ENCODE measurements at places on chromosomes 11 and 22. TPM values are rescaled to one million over a fixed set of nuclear protein-coding genes. Genes with fewer than 3 reads are reported as not detected.

GRCh38 chr11:32566517-32566916 is 17.1 kb upstream of the EIF3M start:
- no peak for DNase-seq

- DNase-seq, result no peak
Measured at GRCh38 chr11:70176940-70177689, 26.0 kb upstream of the FADD start.

- DNase-seq, result no peak
Measured at GRCh38 chr11:130260080-130260627, 54.6 kb downstream of the ZBTB44 start.

DNA sequence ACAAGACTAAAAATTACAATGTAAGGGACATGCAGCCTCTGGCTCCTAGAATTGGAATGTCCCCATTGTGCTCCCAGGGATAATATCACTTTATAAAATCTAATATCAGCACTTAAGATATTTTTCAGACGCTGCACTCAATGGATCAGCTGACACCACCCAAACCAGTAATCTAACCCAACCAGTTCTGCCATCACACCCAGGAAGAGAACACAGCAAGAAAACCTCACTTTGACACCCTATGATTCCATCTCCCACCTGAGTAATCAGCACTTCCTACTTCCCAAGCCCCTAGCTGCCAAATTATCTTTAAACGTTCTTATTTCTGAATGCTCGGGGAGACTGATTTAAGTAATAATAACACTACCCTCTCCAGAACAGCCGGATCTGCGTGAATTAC is 2.6 kb downstream of the CASP4 start:
- no peak for DNase-seq

DNA sequence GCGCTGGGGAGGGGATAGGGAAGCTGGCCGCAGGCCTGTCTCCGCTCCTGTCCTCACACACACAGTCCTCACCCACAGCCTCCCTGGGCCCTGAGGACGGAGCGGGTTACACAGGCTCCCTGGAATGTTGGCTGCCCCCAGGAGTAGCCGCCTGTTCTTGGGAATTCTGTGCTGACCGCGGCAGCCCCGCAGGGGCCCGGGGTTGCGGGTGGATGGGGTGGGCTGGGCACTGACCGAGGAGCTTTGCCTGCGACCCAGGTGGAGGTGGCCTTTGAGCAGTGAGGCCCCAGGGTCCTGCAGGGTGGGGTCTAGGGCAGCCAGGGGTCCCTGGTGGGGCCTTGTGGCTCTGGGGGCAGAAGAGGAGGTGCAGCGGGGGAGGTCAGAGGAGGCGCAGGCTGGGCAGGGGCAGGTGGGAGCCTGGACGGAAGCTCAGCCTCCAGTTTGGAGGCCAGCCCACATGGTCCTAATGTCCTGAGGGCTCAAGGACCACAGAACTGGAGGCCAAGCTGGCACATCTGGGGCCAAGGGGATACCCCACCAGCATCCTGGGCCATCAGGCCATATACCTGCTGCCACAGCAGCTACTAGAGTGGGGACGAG is 6.6 kb upstream of the MRGPRG start:
- DNase-seq, result no peak

GRCh38 chr11:76347466-76347865 is 33.5 kb downstream of the THAP12 start:
- DNase-seq, result no peak

- DNase-seq, result no peak
Measured at GRCh38 chr11:75663808-75664207, 5.0 kb downstream of the MAP6 start.

DNA sequence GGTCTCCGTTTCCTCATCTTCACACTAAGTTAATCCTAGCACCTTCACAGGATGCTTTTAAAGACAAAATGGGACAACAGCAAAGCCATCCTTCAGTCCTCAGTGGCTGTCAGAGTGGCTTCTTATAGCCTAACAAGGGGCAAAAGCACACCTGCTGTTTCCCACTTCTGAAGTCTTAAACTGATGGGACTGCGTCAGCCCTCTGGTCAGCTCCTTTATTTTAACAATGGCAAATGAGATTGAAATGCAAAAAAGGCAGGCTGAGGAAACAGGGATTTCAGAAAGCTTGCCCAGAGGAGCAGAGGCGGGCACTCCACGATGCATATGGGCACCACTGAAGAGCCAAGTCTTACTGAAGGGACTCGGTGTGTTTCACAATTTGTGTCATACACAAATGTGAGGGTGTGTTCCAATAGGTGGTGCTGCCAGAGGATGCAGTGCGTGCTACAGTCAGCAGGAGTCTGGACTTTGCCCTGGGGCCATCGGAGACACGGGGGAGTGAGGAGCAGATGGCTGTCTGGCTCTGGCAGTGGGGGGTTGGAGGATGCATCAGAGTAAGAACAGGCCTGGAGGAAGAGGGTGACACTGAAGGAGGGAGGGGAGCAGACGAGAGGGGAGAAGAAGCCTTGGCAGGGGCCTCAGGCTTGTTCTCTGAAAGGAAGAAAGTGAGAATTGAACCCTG is 47.3 kb downstream of the TENM4 start:
- DNase-seq, result no peak

GRCh38 chr11:47948137-47948536 is 32.2 kb upstream of the PTPRJ start:
- DNase-seq, result no peak

DNA sequence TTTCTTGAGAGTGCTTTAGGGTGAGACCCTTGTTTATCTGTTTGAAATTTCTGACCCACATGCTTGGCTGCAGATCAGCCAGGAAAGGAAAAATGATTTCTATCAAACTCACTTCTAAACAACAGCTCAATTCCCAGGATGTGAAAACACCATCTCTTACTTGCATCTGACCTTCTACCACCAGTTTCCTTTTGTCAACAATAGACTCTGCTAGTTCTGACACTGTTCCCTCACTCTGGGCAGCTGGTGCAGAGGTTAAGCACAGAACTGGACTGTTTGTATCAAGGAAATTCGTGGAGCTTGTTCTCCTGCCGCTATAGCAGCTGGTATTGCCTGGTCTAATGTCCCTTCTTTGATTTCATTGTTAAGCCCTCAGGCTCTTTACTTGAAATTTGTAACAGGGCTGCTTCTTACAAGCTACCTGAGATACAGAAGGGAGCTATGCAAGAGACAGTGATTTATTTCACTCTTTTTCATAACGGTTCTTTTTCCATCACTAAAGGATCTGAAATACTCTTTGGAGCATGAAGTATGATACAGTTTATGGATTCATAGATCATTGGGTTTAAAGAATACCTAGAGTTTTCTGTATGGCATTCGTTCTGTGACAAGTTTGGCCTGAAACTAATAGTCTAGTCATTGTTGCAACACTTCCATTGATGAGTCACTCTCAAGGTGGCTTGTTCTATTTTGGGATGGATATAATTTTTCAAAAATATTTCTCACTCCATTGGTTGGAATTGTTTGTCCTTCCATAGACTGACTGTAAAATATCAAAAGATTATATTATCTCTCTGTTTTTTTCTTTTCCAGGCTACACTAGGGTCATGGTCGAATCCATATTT is 178.2 kb upstream of the ZC3H12C start:
- DNase-seq, result no peak

- no peak for DNase-seq
Measured at GRCh38 chr22:30607939-30608338, 965 bp downstream of the TCN2 start.

- DNase-seq, result no peak
Measured at GRCh38 chr11:117273550-117274289, 17.4 kb upstream of the BACE1-AS start.

- no peak for DNase-seq
Measured at GRCh38 chr11:45108070-45109064, 38.1 kb upstream of the PRDM11 start.

CSNK2A3 gene
- total RNA-seq, result 1.6 TPM

KRTAP5-11 gene
- total RNA-seq, result not detected

MPEG1 gene
- 1.2 TPM for total RNA-seq

NADSYN1 gene
- 81.3 TPM for total RNA-seq

HINFP gene
- total RNA-seq, result 12.9 TPM

SYVN1 gene
- 20.8 TPM for total RNA-seq

DLG2 gene
- total RNA-seq, result 13.2 TPM

LDLRAD3 gene
- total RNA-seq, result 6.8 TPM

All from esophagus squamous epithelium (tissue), 5 donors.